ENCODE measurements at places on chromosomes 7 and 10.

GRCh38 chr7:39238234-39238869 is 260.6 kb downstream of the POU6F2 start:
- DNase-seq, result no peak

- DNase-seq, result peak; percentile 33
Measured at GRCh38 chr7:5630670-5631069, 150.8 kb downstream of the RNF216 start.

- no peak for DNase-seq
Measured at GRCh38 chr10:59891936-59892335, 14.4 kb downstream of the CCDC6 start.

- DNase-seq, result no peak
Measured at GRCh38 chr7:129189661-129190310, 1.4 kb downstream of the SMO start.

- no peak for DNase-seq
Measured at GRCh38 chr7:4113976-4114375, 568.1 kb upstream of the FOXK1 start.

GRCh38 chr10:89426230-89426868 is 12.0 kb downstream of the IFIT5 start:
- DNase-seq, result no peak

GRCh38 chr7:71021131-71021530 is 110.8 kb upstream of the GALNT17 start:
- DNase-seq, result no peak

DNA sequence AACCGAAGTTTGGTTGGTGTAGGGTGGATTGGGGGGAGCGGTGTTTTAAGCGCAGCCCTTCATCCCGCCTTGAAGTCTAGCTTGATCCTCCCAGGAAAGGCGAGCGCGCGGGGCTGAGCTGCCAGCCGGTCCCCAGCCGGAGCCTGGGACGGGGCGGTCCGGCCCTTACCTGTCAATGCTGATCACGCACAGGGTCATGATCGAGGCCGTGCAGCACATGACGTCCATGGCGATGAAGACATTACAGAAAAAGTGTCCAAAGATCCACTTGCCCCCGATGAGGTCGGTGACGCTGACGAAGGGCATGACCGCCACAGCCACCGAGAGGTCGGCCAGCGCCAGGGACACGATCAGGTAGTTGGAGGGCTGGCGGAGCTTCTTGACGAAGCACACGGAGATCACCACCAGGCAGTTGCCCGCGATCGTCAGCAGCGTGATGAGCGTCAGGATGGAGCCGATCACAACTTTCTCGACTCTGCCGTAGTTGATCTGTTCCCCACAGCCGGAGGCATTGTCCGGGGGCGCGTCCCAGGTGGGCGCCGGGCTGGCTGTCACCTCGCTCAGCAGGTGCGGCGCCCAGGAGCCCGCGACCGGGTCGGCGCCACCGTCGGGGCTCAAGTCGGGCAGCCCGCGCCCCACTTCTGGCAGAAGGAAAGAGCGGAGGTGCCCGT is 740 bp downstream of the HTR7 start:
- no peak for DNase-seq

GRCh38 chr10:2401459-2401858 is 664.1 kb upstream of the ADARB2 start:
- DNase-seq, result no peak

- DNase-seq, result no peak
Measured at GRCh38 chr10:120186506-120186905, 270.5 kb upstream of the PLPP4 start.

GRCh38 chr7:47329320-47329926 is 252.5 kb downstream of the TNS3 start:
- DNase-seq, result no peak

- no peak for DNase-seq
Measured at GRCh38 chr10:8696746-8697145, 642.3 kb downstream of the GATA3 start.

- no peak for DNase-seq
Measured at GRCh38 chr7:128713794-128714193, 25.4 kb upstream of the CALU start.

DNA sequence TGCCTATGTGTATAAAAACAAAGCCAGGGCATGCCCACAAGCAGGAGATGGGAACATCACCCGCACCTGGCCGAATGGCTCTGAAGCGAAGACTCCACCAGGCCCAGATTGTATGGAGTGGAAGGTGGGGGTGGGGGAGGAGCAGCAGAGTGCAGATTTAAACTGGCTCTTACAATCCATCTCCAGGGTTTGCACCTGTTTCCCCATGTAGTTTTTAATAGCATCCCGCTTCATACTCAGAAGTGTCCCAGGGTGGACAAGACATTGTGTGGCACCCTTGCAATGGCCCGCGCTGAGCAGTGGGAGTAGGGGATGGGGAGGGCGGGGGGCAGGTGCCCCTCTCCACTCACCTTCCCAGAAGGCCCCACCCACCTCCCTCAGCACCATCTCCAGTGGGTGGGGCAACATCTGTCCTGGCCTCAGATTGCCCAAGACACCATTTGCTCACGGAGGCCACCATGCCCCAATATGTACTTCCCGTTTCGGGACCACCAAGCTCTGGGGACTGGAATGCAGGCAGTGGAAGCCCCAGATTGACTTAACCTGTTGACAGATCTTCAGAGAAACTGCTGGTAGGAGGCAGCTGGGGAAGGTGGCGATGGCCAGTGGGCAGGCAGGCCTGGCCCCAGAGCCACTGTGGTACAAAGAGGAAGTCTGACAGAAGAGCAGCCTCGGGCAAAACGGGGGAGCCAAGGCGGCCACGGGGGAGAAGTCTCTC is 23.0 kb downstream of the VSIR start:
- no peak for DNase-seq

- DNase-seq, result no peak
Measured at GRCh38 chr7:88357294-88357693, 50.6 kb upstream of the STEAP4 start.

DNA sequence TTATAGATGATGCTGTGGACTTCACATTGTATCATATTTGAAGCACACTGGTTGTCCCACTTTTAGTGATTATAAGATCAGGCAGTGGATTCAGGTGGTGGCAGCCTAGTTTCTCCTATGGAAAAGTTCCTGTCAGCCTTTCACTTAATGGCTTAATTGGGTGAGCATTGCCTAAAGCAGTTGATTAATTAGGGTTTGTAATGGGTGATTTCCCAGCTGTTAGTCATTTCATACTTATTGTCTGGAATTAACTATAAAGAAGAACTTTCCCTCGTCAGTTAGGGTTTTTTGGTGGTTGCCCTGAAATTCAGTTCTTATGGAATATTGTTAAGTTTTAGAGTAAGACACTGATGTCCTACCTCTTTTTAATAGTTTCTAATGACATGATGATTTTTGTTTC is 78.8 kb downstream of the SLC25A40 start:
- DNase-seq, result no peak

DNA sequence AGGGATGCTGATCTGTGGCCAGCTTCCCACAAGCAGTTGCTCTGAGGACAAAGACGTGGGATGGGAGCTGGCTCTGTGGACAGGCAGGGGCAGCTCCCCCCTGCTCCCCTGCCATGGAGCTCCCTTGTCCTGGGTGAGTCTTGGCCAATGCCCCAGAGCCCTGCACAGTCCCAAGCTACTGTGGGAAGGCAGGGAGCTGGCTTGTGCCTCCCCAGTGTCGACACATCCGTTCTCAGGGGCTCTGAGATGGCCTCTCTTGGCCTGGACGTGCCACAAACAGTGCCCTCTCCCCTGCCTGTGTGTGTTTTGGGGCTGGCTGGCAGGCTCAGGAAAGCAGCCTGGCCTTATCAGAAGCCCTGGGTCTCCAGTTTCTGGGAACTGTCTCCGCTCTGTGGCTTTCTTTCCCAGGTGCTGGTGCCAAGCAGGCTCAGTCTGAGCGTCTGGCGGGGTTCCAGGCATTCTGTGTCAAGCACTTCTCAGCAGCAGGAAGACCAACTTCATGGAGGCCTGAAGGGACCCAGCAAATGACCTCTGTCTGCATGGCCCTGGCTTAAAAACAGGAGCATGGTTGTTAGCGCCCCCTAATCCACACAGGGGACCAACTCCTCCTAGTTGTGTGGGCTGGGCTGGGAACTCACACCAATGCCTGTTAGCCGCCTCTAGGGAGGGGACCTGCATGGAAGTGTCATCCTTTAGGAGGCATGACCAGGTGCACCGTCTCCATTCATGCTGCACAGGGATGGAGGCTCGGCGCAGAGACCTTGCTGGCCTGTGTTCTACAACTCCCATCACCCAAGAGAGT is 375.2 kb downstream of the RPS24 start:
- DNase-seq, result no peak

GRCh38 chr10:49299816-49300139 is 808 bp downstream of the C10orf71 start:
- DNase-seq, result no peak

GRCh38 chr10:73865459-73866442 is 8.6 kb downstream of the CAMK2G start:
- peak; percentile 37 for DNase-seq

- peak; percentile 14 for DNase-seq
Measured at GRCh38 chr7:141073641-141074161, at the start of gene TMEM178B. Gene TMEM178B (plus strand): TSS chr7:141074064.

- DNase-seq, result no peak
Measured at GRCh38 chr10:122239578-122240257, 31.4 kb upstream of the BTBD16 start.

- no peak for DNase-seq
Measured at GRCh38 chr7:36736899-36737211, 12.6 kb upstream of the AOAH start.

DNA sequence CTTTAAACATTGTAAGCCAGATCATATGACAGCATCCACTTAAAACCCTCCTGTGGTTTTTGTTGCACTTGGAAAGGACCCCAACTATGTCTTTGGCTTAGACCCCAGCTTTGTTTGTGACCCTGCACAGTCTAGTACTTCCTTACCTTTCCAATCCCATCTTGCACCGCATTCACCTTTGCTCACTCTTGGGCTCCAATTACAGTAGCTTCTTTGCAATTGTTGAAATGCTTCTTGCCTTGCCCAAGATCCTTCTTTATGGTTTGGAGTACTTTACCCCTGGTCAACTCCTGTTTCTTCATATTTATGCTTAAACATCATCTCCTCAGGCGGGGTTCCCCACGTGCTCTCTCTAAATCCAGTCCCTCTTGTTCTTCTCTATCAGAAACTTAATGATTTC is 162.6 kb downstream of the PTEN start:
- DNase-seq, result no peak

DNA sequence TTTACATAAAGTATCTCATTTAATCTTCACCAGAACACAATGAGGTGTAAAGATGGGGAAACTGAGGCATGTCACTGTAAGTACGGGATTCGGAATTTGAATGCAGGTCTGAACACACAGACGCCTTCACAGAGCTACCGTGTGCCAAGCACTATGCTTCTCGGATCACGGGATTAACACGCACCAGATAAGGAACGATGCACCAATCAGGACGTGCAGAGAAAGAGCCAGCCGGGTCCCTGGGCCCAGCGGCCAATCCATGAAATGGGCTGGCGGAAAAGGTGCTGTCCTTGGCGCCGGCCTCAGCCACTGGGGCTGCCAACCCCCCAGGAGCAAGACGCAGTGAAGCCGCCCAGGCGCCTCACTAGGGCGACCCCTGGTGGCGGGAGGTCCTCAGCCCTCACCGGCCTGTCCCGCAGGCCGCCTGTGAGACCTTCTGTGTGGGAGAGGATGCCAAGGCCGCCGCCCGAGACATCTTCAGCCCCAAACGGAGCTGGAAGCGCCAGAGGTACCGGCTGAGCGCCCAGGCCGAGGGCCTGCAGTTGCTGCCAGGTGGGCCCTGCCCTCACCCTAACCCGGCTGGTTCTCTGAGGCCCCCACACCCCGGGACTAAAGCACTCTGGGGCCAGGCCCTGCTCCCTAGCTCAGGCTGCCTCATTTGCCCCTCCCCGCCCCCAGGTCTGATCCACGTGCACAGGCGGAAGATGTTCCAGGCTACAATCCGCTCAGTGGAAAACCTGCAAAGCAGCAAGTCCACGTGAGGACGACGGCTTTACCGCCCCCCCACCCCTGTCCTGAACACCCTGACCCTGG is 15.6 kb downstream of the ATG9B start:
- peak; percentile 82 for DNase-seq

DNA sequence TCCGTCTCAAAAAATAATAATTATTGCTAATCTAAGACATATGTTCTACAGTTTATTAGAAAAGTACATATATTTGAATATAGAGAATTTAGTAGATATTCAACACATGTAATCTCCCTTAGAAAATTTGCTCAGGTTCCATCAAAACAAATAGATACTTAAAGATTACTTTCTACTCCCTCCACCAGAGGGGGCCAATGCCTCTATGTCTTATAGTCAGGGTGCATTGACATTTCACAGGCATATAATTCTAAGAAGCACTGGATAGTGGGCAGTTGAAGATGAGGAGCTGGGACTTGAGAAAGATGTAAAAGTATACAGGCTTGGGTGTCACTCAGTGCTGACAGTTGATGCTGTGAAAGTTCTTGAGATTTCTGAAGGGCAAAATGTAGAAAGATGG is 301.6 kb upstream of the HPS1 start:
- no peak for DNase-seq

GRCh38 chr10:105974803-105975456 is 1189.6 kb downstream of the SORCS1 start:
- DNase-seq, result no peak

DNA sequence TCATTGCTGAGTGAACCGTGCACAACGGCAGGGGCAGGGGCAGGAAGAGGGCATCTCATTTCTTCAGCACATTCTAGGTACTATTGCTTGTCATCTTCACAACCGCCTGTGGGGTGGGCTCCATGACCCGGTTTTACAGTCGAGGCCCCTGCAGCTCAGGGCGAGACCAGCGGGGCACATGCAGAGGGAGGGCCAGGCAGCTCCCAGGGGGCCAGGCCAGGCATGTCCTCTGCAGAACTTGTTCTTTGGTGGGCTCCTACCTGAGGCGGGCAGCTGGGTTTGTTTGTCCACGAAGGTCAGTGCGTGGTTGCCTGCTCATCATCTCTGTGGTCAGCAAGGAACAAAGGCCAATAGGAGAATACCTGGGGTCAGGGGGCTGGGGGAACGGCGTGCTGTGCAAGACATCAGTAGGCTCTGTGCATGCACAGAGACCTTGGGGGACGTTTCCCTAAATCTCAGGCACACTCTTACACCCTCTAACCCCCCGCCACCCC is 75.1 kb upstream of the LEP start:
- DNase-seq, result no peak

DNA sequence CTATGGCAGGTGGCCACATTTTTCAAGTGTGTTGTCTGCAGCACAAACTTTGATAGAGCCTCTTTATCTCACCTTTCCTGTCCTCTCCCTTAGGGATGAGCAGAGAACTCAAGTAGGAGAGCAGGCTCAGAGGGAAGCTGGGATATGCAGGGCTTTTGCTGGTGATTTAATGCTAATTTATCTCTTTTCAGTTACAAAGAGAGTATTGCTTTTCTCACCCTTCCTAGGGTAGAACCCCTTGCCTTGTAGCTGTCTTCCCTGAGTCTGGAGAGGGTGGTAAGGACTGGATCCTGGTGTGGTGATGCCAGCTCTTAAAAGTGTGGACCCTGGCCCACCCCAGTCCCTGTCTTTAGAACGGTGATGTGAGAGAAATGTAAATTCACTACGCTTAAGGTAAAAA is 1061.4 kb downstream of the TYW1 start:
- DNase-seq, result no peak

- DNase-seq, result no peak
Measured at GRCh38 chr10:69871074-69871473, 69.4 kb downstream of the COL13A1 start.

GRCh38 chr10:57262892-57263291 is 901.8 kb upstream of the ZWINT start:
- DNase-seq, result no peak

GRCh38 chr10:11587722-11588259 is 23.7 kb downstream of the USP6NL start:
- DNase-seq, result no peak
